ENCODE measurements at places on chromosomes 5 and 9.

DNA sequence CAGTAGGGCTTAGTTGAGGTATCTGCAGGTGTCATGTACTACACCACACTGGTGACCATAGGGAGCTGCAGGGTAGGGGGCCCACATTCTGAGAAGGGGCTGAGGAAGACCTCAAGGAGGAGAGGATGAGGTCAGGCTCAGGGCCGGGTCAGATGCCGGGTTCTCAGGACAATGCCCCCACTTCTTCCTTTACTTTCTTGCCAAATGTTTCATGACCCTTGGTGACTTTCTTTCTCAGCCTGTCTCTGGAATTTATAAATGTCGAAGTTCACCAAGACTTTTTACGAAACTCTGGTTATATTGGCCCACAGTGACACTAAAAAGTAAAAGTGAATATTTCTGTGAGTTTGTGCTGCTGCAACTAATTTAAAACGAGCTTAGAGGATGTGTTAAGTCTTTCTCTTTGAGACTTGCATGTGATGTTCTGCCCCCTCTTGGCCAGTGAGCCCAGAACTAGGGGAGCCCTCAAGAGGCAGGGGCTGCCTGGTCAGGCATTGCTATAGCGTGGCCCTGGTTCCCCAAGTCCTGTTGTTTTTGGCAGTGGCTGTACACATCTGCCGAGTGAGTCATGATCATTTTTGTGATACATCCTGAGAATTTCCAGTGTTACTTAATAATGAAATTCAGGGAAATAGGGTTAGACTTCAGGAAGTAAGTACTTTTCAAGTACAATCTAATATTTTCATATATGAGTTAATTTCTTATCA, 11.2 kb downstream of the ACO1 start:
- DNase-seq, result peak; percentile 44

- no peak for DNase-seq
Measured at GRCh38 chr9:130426883-130427282, 17.9 kb upstream of the ASS1 start.

GRCh38 chr9:130235558-130236435, 29.8 kb upstream of the HMCN2 start:
- peak; percentile 64 for DNase-seq

DNA sequence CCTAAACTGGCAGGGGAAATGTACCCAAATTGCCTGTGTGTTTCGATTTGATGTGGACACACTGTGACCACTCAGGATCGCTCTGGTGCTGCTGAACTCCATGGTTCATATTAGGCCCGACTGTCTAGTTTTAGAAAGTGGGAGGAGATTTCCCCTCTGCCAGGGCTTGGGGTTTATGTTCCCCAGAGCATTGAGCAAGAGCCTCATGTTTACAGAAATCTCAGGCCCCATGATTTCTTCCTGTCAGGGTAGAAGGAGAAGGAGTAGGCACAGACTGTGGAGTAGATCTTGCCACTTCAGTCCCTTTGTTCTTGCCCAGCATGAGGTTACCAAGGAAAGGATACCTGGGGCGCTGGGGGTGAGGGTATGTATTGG, 40.8 kb upstream of the GLRX start:
- no peak for DNase-seq

GRCh38 chr5:56848206-56848605, 32.9 kb downstream of the MAP3K1 start:
- no peak for DNase-seq

DNA sequence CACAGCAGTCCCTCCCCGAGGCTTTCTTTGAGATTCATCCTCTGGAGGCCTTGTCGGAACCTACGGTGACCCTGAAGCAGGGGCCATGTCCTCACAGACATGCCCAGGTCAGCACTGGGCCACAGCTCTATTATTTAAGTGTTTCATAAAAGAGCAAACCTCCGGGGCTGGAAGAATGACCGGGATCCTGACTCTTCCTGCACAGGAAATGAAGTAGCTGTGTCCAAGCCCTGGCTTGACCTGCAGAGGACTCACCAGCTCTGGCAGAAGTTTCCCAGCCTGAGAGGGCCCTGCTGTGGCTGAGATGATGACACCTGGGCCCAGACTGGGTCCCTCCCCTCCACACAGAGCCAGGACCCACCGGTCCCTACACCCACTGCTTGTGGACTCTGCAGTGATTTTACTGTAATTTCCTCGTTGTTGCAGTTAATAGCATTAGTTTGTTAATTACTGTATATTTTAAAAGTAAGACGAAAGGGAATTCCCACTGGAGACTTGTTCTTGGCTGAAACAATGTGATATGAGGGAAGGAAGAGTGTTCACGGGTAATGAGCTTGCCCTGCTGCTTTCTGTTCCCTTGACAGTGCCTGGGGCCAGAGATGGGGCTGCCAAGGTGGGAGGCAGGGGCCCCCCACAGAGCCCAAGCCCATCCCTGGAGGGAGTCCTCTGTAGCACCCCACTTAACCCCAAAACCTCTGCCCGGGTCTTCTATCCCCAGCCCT, 72.2 kb downstream of the PCDH1 start:
- DNase-seq, result no peak

DNA sequence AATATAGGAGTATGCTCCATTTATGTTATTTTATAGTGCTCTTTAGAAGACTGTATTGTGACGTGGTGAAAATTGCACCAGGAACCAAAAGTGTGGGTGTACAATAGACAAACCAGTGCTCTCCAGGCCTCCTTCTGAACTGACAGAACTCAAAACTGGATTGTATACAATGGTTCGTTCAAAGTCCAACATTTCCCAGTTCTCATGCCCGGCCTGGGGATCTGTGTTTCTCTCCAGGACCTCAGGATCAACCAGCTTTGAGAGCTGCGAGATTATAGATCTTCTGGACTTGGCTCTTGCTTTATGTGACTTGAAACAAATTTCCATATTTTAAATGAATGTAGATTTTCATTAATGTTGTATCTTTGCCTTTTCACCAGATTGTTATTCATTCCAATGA, 60.8 kb upstream of the CER1 start:
- DNase-seq, result no peak

DNA sequence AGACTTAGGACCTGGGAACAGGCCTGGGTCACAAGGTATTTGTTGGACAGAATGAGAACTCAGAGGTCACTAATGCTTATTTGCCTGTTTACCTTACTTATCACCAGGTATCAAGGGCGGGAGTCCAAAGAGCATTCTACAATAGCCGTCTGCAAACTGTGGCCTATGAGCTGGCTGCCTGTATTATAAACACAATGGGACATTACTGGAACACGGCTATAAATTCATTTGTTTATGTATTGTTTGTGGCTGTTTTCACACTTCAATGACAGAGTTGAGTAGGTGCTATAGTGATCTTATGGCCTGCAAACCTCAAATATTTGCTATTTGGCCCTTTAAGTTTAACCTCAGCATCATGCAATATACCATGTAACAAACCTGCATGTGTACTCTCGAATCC, 76.6 kb upstream of the ASTN2 start:
- no peak for DNase-seq

DNA sequence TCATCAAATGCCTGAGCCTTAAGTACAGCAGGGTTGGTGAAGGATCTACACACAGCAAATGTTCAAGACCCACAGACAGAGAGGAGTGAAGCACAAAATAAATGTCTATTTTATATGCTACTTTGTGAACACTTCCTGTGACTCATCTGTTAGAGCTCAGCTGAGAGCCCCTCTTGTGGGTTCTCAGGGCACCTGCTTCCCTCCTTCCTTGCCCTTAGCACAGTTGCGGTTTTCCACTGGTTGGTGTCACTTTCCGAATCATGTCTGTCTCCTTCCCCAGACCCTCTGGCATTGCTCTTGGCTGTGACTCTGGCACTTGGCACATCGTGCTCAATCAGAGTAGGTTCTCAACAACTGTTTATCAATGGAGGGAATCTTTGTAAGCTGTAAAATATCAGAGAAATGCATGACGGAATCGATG, 128.5 kb upstream of the STC2 start:
- no peak for DNase-seq

- DNase-seq, result no peak
Measured at GRCh38 chr9:72703574-72703973, 182.2 kb downstream of the TMC1 start.

GRCh38 chr5:30867711-30868110, 325.8 kb upstream of the CDH6 start:
- DNase-seq, result no peak

DNA sequence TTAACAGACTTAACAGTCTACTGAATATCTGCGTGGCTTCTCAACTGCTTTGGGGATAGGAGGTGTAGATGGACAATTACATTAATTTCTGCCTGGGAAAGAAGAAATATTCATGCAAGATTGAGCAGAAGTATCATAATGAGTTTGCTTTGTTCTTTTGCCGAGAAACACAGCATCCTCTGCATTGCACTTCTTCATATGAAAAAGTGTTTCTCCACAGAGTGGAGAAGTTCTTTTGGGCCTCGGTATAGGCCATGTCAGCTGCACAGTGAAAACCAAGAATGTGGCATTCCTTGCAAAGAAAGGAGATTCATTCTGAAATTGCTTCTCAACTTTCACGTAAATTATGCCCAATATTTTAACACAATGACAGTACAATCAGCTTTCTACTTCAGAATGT, 17.6 kb upstream of the SNX2 start:
- no peak for DNase-seq

DNA sequence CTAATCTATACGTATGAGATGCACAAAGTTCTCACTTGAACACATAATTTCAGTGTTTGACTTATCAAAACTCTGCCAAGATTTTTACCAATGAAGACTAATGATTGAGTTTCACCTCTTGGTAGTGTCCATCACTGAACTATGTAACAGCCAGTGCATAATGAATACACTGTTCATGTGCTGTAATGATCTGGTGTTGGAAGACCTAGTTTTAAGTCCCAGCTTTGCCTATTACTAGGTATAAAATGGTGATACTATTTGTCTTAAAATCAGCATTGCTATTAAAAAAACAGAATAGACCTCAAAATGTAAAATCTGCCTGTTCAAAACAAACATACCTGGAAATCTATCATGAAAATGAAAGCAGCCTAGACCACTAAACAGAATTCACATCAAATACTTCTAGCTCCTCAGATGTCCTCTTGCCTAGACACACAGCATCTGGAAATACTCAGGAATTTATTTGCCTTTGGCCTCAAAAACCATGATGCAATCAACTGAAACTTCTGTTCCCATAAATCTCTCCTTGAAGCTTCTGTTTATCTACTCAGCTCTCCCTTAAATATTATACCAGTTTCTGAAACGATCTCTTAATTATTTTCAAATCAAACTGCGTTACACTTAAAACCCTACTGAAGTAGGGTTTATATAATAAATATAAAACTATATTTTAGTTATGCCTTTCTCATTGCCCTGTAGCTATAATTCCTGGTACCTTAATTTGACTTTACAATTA, 38.1 kb downstream of the MRPS27 start:
- peak; percentile 26 for DNase-seq

DNA sequence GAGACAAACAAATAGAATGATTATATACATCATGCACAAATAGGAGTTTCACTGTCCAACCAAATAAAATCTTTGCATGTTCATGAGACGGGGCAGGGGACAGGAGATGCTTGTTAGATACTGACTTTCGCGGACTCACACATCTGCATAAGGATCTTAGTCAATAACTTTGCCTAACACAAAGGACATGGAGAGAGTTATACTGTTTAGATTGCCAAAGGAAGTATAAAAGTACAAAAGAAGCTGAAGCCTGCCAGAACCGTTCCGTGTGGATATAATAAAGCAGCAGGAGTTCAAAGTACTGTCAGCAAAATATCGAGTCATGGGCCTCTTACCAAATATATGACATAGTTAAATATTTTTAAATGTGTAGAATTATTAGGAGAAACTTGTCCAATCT, 1148.4 kb downstream of the EFNA5 start:
- DNase-seq, result no peak

- no peak for DNase-seq
Measured at GRCh38 chr9:134518004-134518606, 123.5 kb upstream of the COL5A1 start.

GRCh38 chr9:14347406-14348122, 33.6 kb upstream of the NFIB start:
- no peak for DNase-seq

GRCh38 chr9:124016175-124017050, 4.8 kb downstream of the LHX2 start:
- DNase-seq, result no peak

DNA sequence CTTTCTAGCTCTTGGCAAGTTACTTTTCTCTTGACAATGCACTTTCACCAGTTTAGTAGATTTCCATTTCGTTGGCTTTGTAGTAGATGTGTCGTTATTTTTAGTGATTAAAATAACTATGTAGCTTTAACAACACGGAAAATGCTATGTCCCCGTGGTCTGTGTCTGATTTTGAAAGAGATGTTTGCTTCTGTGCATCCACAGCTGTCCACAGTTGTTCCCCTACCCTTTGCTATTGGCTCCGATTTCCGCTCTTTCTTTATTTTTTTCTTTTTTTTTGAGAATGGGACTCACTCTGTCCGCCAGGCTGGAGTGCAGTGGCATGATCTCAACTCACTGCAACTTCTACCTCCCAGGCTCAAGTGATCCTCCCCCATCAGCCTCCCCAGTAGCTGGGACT, 533.9 kb downstream of the IRX1 start:
- DNase-seq, result no peak

- no peak for DNase-seq
Measured at GRCh38 chr9:34170237-34170991, 8.4 kb upstream of the UBAP1 start.

DNA sequence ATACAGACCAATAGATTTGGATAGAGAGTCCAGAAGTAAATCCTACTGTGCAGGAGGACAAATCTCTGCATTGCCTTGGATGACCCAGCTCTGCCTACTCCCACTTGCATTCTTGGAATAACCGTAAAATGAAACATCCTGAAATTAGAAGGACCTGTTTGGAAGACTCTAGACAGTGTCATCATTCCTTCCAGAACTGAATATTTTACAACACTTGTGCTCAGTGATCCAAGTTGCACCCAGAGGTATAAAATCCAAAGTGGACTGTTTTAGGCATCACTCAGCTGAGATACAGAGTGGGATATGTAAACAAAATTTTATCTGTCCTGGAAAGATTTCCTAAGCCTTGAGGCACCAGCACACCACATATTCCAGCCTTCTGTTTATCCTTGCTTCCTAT, 43.7 kb downstream of the OR2Y1 start:
- DNase-seq, result no peak

Data from RKO (cell line).